Airway epithelial cell (primary cell): ENCODE measurements at places on chromosomes 4 and X. TPM values are rescaled to one million over a fixed set of nuclear protein-coding genes. Genes with fewer than 3 reads are reported as not detected.

S100G gene
- total RNA-seq, result not detected in 2 replicates

TRIM2 gene
- 9.6 and 14.9 TPM in 2 replicates for total RNA-seq

STATH gene
- not detected in 2 replicates for total RNA-seq

ADH4 gene
- 0.07 TPM in 1 of 2 replicates, not detected in the other for total RNA-seq

TGIF2LX gene
- total RNA-seq, result not detected in 2 replicates

RPGR gene
- total RNA-seq, result 3.0 and 3.8 TPM in 2 replicates

USP46 gene
- total RNA-seq, result 7.2 and 12.2 TPM in 2 replicates

COL4A6 gene
- 35.3 and 45.1 TPM in 2 replicates for total RNA-seq

COL4A5 gene
- total RNA-seq, result 93.7 and 95.7 TPM in 2 replicates
